ENCODE measurements at places on chromosomes 12 and 14.
A peak's percentile ranks its signal among the peaks of the same experiment; 100 is the strongest.

DNA sequence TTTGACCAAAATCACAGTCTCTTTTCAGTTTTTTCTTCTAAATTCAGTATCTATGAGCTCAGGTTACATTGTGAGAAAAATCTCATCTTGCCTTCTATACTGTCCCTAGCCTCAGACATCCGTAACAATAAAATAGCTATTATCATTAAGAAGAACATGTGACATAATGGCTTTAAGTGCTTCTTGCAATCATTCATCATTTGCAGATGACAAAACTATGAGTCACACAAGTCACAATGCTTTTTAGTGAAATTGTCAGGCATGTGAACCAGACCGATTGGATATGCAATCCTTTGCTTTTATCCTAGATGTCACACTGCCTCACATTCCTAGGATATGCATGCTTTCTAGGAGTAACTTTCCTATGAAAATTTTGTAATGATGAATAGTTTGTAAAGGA is 313.1 kb downstream of the SLC6A15 start:
- DNase-seq, result no peak

DNA sequence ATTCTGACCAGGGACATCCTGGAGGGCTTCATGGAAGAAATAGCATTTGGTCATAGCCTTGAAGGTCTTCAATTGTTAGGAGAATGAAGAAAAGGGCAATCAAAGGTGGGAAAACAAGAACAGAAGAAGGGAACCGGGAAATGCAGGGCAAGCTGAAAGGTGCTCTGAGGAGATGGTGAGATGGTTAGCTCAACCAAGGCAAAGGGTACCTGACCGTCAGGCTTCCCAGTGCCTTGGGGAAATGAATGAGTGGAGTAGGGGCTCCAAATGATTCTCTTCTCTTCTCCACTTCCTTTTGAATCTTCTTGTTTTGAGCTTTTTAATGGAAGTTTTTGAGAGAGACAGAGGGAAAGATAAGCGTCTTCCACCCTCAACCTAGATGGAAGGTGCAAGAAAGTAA is 155.6 kb upstream of the PWP1 start:
- no peak for DNase-seq

GRCh38 chr12:54359762-54360351 is 4.4 kb downstream of the GPR84 start:
- DNase-seq, result no peak

DNA sequence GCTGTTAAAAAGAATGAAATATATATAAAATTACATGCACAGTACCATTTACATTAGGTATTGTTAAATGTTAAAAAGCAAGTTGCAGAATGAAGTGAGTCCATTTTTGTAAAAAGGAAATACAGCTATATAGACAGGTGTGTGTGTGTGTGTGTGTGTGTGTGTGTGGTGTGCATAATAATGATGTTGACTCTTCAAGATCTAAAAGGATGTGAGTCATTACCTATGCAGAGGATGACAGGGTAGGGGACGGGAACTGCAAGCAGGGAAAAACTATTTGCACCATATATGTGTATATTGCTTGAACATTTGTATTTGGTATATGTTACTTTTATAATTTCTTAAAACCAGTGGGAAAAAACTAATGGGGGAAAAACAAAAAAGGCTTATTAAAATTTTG is 3.1 kb downstream of the C14orf39 start:
- DNase-seq, result no peak

DNA sequence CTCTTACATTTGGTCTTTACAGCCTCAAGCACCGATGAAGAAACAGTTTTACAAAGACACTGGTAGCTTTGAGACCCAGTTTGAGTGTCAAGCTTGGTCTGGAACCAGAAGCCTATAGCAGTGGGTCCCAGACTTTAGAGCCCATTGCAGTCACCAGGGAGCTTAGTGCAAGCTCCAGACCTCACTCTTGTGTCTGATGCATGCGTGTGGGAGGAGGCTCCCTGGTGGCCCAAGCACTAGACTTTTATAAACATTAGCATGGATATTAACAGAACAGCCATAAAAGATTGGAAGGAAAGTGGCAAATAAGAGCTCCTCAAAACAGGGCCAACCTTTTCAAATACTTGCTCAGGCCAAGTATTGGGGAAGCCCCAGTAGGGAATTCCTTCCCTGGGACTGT is 45.5 kb downstream of the SLC8B1 start:
- no peak for DNase-seq

DNA sequence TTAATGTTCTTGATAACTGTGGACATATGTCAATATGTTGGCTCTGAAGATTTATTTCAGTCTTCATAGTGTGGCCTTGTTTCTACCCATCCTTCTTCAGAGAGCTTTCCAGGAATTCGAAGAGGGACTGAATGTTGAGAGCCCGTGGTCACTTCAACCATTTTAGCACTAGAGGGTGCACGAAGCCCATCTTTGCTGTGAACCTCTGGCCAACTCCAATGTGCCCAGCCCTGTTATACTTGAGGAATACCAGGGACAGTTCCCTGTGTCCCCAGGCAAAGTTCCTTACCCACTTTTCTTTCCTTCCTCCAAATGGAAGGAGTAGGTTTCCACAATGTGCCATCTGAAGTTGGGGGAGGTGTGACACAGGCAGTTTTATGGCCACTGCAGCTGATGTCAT is 603.5 kb downstream of the RPL10L start:
- DNase-seq, result peak; percentile 6

GRCh38 chr14:50792634-50793068 is 38.3 kb downstream of the NIN start:
- DNase-seq, result no peak

DNA sequence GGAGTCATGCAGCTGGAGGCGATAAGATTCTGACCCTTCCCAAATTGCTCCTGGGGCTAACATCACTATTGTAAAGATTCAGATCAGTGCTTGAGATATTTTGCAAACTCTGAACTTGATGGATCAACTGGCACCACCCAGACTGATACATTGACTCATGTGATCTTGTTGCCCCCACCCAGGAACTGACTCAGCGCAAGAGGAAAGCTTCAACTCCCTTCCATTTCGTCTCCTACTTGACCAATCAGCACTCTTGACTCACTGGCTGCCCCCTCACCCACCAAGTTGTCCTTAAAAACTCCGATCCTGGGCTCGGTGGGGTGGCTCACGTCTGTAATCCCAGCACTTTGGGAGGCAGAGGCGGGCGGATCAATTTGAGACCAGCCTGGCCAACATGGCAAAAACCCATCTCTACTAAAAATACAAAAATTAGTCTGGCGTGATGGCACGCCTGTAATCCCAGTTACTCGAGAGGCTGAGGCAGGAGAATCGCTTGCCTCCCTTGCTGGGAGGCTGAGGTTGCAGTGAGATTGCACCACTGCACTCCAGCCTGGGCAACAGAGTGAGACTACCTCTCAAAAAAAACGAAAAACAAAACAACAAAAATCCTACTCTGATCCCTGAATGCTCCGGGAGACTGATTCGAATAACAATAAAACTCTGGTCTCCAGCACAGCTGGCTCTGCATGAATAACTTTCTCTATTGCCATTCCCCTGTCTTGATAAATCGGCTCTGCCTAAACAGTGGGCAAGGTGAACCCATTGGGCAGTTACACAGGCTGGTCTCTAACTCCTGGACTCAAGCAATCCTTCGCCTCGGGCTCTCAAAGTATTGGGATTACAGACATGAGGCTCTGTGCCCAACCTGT is 9.8 kb upstream of the ARF6 start:
- DNase-seq, result peak; percentile 85

GRCh38 chr12:2753536-2753935 is 41.2 kb upstream of the FKBP4 start:
- DNase-seq, result no peak

DNA sequence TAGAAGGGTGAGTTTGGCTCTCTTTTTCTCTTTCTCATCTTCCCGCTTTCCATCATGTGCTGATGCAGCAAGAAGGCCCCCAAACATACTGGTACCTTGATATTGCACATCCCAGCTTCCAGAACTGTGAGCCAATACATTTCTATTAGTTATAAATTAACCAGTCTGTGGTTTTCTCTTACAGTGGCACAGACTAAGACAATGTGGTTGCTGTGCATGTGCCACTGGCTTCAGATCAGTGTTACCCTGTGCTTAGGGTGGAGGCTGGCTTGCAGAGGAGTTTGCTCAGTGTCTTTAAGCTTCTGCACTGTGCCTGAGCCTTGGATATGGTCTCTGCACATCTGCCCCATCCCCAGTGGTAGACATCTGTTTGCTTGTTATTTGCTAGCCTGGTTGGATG is 5.5 kb downstream of the IFI27L2 start:
- DNase-seq, result no peak

DNA sequence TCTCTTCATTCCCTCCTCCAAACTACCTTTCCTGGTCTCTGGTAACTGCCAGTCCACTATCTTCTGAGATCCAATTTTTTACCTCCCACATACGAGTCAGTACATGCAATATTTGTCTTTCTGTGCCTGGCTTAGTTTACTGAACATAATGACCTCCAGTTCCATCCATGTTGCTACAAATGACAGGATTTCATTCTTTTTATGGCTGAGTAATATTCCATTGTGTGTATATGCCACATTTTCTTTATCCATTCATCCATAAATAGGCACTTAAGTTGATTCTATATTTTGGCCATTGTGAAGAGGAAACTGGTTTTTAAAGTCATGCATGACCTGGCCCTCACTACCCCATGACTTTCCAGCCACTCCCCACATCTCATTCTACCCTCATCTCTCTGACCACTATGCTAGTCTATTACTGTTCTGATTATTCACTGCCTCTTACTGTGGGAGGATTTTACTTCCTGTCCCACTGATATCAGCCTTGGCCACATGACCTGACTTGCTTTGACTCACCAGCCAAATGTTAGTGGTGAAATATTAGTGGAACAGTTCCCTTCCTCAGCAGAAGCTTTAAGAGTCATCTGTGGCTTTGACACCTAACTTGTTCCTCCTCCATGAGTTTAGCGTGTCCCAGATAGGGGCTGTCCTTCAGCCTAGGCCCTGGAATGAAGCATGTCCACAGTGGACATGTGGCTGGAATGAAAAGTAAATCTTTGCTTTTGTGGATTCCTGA is 52.2 kb downstream of the GOLGA5 start:
- peak; percentile 77 for DNase-seq

DNA sequence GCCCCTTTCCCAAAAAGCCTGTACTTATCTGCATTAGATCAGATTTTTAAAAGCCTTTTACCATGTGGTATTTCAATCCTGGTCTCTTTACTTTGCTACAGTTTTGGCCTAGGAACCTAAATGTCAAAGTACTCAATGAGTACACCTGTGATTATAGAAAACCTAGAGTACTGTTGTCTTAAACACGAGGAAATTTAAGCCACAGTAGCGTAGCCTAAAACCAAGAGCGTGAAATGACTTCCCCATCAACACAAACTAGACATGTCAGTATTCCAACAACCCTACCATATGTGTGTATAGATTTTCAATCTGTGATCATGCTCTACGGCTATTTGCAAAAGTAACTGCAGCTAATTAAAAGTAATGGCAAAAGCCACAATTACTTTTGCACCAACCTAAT is 52.7 kb upstream of the OR5AU1 start:
- no peak for DNase-seq

DNA sequence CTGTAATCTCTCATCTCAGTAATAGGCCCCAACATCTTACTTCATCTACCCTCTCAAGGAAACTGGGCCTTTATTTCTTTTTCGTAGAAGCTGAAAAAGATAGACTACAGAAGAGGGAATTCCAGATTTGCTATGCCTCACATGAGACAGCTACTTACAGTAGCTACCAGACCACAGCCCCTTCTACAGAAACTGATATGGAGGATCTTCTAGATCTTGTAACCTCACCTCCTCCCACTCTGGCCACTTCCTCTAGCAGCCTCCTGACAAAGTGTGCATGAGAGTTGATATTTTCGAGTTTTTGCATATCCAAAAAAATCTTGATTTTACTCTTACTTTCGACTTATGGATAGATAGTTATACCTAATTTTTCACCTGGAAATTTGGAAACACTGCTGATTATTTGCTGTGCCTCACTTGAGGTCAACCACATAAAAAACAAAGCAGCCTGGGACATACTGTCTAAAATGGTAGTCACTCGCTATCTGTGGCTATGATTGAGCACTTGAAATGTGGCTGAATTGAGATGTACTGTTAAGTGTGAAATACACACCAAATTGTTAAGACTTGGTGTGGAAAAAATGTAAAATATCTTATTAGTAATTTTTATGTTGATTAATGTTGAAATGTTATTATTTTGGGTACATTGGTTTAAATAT is 86.3 kb upstream of the NID2 start:
- DNase-seq, result no peak

- DNase-seq, result no peak
These were observed 3.6 kb upstream of the RCOR1 start for GRCh38 chr14:102588821-102589220.

DNA sequence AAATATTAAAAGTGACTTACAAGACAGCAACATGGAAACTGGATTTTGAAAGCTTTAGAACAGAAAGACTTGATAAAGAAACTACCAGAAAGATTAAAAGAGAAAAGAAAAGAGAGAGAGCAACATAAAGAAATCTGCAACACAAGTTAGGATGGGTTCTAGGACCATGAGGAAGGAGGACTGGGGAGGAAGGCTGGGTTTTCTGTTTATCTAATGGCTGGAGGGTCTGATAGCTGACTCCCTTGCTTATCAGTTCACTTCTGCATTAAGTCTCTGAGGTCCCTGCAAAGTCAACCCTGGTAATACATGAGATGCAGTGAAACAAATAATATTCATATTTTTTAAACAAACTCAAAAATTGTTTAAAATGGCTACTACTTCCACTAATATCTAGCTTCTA is 90.1 kb downstream of the RPAP3 start:
- peak; percentile 65 for DNase-seq

GRCh38 chr12:114396869-114397719 is 8.8 kb downstream of the TBX5 start:
- DNase-seq, result no peak

GRCh38 chr14:27078191-27078590 is 480.4 kb upstream of the NOVA1 start:
- no peak for DNase-seq

DNA sequence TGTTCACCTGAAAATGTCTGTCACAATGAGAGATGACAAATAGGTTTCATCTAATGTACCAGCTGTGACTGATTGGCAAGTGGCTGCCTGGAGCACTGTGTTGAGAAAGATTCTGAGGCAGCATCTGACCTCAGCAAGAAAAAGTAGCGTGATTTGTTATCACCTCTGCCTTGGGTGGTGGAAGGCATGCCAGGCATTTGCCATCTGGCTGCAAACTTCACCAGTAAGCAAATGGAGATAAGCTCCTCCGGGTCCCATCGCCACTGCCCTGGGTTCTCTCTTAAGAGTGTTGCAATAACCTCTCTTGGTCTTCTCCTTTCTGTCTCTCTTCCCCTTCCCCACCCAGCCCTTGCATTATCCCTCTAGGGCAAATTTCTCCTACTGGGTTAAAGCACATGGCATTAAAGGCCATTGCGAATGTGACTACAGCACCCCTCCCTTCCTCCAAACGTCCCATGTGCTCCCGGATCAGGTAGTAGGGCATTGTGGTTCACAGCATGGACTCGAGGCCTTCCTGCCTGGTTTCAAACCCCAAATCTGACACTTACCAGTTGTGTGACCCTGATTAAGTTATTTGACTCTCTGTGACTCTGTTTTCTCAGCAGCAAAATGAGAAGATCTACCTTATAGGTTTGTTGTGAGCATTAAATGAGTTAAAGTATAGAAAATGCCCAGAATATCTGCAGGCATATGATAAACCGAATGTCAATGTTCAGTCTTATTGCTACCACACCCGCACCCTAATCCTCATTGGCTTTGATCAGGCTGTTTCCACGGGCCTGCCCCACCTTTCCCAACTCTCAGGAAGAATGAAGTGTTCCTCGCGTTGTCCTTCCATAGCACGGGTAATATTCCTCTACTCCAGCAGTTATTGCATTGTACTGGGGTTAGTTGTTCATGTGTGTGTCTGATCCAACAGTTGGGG is 8.2 kb upstream of the LGALS3 start:
- DNase-seq, result peak; percentile 91
